ENCODE measurements at places on chromosomes 11 and 22. TPM values are rescaled to one million over a fixed set of nuclear protein-coding genes. Genes with fewer than 3 reads are reported as not detected.
A peak's percentile ranks its signal among the peaks of the same experiment; 100 is the strongest.

GRCh38 chr11:14703731-14704130 lies 60.1 kb downstream of the PDE3B start:
- DNase-seq, result no peak

- peak; percentile 90 for DNase-seq
Observed at GRCh38 chr11:12478743-12479142, 101.4 kb downstream of the PARVA start.

DNA sequence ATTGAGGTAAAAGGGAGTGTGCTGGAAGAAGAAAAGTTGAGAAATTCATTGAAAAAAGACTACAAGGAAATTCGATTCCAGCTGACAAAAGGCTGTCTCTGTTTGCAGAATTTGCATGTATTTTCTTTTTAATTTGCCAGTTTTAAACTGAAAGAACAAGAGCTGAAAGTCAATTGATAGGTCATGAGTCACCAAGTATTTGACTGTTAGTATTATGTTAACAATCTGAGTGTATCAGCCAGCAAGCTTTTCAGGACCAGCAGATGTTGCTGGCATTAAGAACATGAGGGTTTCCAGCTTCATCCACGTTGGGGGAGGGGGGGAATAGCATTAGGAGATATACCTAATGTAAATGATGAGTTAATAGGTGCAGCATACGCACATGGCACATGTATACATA lies 726.7 kb downstream of the METTL15 start:
- peak; percentile 78 for DNase-seq

- no peak for DNase-seq
Observed at GRCh38 chr22:44068422-44069191, 44.5 kb downstream of the PARVB start.

PRODH gene
- total RNA-seq, result not detected

KRTAP5-1 gene
- total RNA-seq, result not detected

GRCh38 chr11:2530855-2531200 lies 86.0 kb downstream of the KCNQ1 start:
- DNase-seq, result no peak

IFITM10 gene
- 4.3 TPM for total RNA-seq

GRCh38 chr11:74532501-74533246 lies 39.1 kb upstream of the LIPT2 start:
- DNase-seq, result no peak

SOX10 gene
- 3.2 TPM for total RNA-seq

C2CD3 gene
- total RNA-seq, result 11.8 TPM

KCNJ5 gene
- not detected for total RNA-seq

- DNase-seq, result no peak
Observed at GRCh38 chr11:129322941-129323340, 52.7 kb upstream of the BARX2 start.

DNA sequence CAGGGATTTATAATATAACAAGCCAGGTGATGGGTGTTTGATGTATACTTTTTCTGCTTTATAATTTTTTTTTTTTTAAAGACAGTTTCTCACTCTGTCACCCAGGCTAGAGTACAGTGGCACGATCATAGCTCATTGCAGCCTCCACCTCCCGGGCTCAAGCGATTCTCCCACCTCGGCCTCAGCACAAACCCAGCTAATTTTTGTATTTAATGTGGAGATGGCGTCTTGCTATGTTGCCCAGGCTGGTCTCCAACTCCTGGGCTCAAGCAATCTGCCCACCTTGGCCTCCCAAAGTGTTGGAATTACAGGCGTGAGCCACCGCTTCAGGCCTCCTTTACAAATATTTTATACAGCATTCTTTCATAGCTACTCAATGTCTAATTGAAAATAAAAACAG lies 48.6 kb downstream of the MORC2 start:
- DNase-seq, result no peak

DNA sequence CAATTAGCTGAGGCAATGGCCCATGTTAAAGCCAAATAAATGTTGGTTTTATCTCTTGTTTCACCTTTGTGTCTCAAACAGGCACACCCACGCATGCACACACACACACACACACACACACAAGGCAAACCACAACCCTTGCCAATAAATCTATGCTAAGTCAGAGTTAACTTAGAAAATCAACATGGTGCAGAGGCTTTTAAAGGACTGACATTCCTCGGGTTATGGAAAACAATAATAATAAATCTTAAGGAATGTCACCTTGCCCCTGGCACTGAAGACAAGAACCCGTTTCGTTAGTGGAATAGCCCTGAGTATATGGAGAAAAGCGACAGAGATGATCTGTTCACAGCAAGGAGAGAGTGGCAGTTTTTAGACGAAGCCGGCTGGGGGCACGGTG lies 326.3 kb downstream of the NTM start:
- DNase-seq, result no peak

DNA sequence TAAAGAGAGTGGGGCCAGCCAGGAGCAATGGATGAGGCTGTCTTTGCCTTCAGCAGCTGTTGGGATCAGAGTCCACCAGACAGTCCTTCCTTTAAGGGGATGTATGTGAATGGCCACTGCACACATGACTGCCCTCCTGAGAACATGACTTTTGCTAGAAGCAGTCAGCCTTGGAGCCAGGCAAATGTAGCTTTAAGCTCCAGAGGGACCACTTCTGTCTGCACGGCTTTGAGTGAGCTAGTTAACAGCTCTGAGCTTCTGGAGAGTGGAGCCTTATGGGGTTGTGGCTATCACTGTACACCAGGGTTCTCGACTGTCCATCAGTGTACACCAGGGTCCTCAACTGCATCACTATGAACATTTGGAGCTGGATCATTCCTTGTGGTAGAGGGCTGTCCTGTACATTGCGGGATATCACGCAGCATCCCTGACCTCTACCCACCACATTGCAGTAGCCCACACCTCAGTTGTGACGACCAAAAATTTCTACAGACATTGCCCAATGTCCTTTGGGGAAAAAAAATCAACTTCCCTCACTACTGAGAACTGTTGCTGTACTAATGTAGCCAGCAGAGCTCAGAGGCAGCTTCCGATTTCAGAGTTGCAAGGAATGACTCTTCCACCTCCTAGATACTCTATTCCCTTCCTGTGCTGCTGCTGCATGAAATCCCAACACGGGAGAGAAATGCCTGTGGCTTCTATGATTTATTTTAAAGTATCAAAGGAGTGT lies 169.4 kb downstream of the MYO18B start:
- no peak for DNase-seq

DNA sequence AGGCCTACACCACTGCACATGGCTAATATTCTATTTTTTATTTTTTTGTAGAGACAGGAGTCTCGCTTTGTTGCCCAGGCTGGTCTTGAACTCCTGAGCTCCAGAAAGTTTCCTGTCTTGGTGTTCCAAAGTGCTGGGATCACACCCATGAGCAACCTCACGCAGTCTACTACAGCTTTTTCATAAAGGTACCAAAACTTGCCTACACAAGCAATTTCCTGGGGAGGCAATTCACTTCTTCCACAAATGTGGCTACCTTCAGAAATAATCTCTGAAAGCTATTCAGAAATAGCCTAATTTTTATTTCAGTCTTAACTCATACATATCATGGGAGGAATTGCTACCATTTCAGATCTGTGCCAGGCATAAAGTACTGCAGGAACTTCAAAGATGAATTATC lies 11.4 kb downstream of the SLC35F2 start:
- no peak for DNase-seq

- DNase-seq, result peak; percentile 44
Observed at GRCh38 chr22:29154364-29155048, 51.2 kb upstream of the EMID1 start.

GRCh38 chr11:133819114-133819513 lies 26.2 kb downstream of the SPATA19 start:
- DNase-seq, result no peak

GRCh38 chr22:17475318-17476230 lies 87.7 kb upstream of the SLC25A18 start:
- DNase-seq, result no peak

DNA sequence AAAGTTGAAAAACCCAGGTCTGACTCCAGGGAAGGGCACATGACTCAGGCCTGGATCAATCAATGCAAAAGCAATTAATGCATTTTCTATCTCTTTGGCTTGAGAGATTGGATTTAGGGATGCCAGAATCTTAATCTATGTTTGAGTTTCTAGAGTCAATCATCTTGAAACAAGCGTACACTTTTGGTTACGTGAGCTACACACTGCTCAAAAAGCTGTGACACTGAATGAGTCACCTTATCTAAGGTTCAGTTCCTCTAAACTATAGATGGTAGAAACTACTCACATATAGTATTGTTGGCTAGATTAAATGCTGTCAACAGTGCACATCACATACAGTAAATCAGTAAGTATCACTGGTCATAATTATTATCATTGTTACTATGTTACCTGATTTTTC lies 24.2 kb downstream of the MRE11 start:
- no peak for DNase-seq

DNA sequence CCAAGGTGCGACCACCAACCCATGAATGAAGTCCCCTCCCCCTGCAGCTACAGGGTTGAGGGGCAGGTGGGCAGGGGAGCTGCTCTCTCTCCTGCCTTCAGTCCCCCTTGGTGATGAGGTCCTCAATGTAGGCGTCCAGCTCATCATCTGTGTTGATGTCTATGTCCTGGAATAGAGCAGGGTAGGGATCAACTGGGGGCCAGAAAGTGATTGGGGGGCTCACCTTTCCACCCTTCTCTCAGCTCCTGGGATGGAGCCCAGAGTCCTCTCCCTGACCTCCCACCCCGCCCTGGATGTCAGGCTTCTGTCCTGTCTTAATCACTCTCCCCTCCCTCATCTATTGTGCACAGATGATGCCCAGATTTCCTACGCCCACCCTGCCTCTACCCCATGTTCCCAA lies 41.9 kb downstream of the MORC2 start:
- DNase-seq, result no peak

SEZ6L gene
- total RNA-seq, result not detected

PGA5 gene
- total RNA-seq, result not detected

ANO3 gene
- 1.7 TPM for total RNA-seq

DNA sequence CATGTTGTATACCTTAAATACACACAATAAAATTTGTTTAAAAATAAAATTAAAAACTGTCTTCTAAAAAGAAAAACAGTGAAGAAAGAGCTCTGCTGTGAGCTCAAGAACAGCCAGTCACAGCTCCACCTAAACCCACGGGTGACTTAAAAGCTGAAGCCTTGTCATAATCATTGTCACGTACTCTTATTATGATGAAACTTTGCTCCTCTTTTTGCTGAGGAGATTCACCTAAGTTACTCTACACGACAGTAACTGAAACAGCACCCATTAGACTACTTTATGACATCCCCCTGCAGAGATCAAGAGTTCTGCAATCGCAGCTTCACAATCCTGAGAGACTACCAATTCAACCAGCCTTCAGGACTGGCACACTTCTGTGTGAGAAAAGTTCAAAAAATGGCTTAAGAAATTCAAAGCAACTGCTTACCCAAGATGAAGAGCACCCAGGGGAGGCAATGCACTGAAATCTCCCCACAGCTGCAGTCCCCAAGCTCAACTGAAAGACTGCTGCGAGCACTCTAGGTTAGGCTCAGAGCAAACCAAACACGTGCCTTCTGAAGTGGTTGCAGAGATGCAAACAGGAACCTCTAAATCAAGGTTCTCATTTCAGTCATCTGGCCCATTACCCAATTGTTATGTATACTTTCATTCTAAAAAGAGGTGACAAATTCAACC lies at the start of gene JAML:
TSS of gene JAML (minus strand) at position 501 of the 678 bp plus-strand sequence. CDS start 10,145 bp downstream, outside the sequence.
- DNase-seq, result no peak

CARS1 gene
- total RNA-seq, result 44.3 TPM

- DNase-seq, result no peak
Observed at GRCh38 chr22:48389916-48390315, 1437.8 kb downstream of the BRD1 start.

DNA sequence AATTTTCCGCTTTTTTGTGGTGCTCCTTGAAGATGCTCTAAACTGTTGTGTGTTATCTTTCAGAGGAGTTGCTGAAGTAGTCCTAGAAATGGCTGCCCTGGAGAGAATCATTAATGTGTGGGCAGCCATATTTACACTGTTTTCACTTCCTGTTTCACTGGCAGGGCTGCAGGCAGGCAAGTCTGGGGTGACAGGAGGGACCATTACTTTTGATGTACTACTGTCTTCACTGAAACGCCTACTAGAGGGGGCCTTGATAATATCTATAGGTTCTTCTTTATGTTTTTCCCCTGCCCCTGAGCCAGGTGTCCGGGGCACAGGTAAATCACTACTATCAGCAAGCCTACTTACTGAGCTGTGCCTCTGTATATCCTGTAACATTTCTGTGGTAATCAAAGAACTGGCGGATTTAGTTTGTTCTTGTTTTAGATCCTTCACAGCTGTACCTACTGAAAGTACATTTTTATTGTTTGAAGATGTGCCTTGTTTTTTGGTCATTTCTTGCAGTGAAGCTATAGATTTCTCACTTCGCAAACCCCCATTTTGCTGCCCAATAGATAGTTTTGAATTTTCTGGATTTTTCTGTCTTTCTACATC lies 39.7 kb downstream of the ACAT1 start:
- DNase-seq, result no peak

- DNase-seq, result no peak
Observed at GRCh38 chr11:75432911-75433321, at the start of gene KLHL35. Gene KLHL35 (minus strand): TSS chr11:75433203. CDS start chr11:75430629, 2,574 bp downstream.

DNA sequence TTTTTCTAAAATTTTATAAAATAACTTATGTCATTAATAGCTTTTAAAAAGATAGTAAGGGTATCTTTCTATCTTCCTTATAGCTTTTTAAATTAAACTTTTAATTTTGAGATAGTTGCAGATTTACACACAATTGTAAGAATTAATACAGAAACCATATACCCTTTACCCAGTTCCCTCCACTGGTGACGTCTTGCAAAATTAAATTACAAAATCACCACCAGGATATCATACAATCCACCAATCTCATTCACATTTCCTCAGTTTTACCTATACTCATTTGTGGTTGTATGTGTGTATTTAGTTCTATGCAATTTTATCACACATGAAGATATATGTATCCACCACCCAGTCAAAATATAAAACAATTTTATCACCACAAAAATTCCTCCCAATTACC lies 10.0 kb downstream of the SBF2 start:
- no peak for DNase-seq

DNA sequence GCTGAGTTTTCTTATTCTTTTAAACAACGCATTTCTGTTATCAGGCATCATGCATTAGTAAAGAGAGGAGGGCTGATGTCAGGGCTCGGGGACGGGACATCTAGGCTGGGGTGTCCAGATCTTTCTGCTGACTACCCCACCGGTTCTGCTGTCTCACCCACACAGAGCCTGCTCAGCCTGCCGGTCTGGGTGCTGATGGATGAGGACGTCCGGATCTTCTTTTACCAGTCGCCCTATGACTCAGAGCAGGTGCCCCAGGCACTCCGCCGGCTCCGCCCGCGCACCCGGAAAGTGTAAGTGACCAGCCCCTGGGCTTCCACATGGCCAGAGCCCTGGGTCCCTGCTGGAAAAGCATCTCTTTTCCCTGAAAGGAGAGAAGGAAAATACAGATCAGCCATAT lies 9.4 kb downstream of the NCF4 start:
- DNase-seq, result peak; percentile 75

GRCh38 chr22:50705219-50705691 lies 32.6 kb downstream of the SHANK3 start:
- peak; percentile 16 for DNase-seq

- DNase-seq, result no peak
Observed at GRCh38 chr22:50136581-50137015, 33.9 kb upstream of the PANX2 start.

GRCh38 chr11:57971272-57972012 lies 52.2 kb upstream of the OR9Q1 start:
- no peak for DNase-seq

P2RY2 gene
- 1.3 TPM for total RNA-seq

- DNase-seq, result peak; percentile 91
Observed at GRCh38 chr22:39316440-39317083, 2.9 kb downstream of the RPL3 start.

Data from RPMI7951 (cell line).